ENCODE measurements at places on chromosomes 1 and 21.

- H3K27ac ChIP-seq = no peak overlapping the region
- H3K27me3 ChIP-seq = no peaks in the 10 kb centered on the region
- no peak overlapping the region for H3K4me3 ChIP-seq
- no peak for DNase-seq
These were observed 4.5 kb downstream of the TRAF5 start for GRCh38 chr1:211331011-211331709.

GRCh38 chr1:225848030-225848955, 33.9 kb downstream of the TMEM63A start:
- no peaks in the 10 kb centered on the region for H3K27me3 ChIP-seq
- DNase-seq = no peak
- H3K4me3 ChIP-seq = no peak overlapping the region

DNA sequence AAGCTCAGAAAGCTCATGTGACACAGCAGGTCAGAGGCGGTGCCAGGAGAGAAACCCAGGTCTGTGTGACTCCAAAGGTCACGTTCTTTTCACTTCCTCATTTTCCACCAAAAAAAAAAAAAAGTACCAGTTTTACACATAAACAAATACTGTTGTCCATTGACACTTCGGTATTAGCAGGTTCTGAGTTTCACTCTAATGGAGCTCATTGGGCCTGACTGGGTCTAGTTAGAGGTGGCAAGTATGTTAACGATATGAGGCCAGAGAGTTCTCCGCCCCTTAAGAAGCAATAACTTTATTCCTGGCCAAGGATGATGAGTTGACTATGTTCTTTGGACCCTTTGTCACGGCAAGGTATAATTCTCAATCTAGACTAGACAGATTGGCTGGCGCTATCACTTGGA, 30.0 kb upstream of the SDE2 start:
- H3K4me3 ChIP-seq = no peak overlapping the region
- H3K36me3 ChIP-seq = no peaks in the 10 kb centered on the region
- H3K27ac ChIP-seq = no peak overlapping the region
- H3K27me3 ChIP-seq = no peaks in the 10 kb centered on the region
- DNase-seq = no peak

DNA sequence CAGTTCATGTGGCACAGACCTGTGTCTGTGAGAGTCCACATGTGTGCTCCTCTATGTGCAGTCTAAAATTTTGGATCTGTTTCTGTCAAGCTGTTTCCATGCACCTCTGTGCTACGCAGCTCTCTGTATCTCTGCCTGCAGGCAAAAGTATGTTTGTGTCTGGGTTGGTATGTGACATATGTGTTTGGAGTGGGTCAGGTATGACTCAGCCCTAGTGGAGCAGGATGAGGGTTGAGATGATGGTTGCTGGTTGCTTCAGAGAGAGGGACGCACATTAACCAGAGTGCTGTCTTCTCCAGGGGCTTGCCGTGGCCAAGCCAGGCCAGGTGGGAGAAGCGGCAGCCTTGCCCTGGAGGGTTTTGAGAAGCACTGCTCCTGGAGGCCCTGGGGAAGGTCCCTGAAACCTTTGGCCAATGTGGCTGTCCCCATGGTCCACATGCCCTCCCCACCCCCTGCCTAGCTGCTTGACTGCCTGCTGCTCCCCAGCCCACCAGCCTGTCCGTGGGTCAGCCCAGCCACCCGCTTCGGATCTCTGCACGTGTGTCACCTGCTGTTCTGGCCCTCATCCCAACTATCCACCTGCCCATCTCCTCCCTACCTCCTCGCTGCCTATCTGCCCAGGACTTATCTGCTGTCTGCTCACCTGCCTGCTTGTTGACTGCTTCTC, 4.1 kb upstream of the EVA1B start:
- no peaks in the 10 kb centered on the region for H3K36me3 ChIP-seq
- H3K27me3 ChIP-seq = no peaks in the 10 kb centered on the region
- no peak overlapping the region for H3K27ac ChIP-seq
- H3K4me1 ChIP-seq = no peaks in the 10 kb centered on the region

GRCh38 chr1:244792188-244792850, 43.1 kb upstream of the COX20 start:
- no peaks in the 10 kb centered on the region for H3K4me1 ChIP-seq
- no peaks in the 10 kb centered on the region for H3K36me3 ChIP-seq
- no peaks in the 10 kb centered on the region for H3K27me3 ChIP-seq

DNA sequence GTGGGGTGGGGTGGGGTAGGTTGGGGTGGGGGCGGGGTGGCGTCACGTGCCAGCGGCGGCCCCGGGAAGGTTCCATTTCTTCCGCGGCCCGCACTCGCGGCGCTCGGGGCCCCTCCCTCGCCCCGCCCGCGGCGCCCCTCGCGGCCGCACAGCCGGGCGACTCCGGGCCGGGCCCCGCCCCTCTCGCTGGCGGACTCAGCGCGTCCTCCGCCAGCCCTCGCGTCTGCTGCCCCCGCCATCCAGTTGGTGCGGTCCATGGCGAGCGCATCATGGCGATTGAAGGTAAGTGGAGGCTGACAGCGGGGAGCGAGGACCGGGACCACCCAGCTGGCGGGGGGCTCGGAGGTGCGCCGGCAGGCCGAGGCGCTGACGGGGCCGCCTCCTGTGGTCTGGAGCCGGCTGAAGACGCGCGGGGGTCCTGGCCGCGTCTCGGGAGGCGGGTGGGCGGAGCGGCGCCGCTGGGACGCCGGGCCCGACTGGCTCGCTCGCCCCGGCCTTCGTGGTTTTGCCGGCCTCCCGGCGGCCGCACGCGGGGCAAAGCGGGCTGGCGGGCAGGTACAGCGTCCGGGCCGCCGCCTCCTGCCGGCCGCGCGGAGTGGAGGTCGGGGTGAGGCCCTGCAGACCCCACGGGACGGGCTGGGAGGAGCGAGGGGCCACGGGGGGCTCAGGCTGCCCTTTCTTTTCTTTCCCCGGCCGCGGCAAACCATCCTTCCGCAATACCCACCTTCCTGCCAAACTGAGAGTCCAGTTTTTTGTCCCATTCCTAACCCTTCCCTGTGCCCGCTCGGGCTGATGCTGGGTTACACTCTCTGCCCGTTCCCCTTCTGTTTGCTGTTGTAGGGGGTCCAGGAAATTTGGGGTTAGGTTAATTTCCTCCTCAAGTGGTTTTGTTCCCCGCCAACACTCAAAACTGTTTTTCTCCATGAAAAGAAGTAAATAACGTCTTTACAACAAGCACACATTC, at the start of gene SYT14:
TSS of gene SYT14 (plus strand) at position 222 of the 964 bp plus-strand sequence. CDS start at position 270, 48 bp downstream.
- peaks cover 6% of the 10 kb centered on the region for H3K27me3 ChIP-seq
- peak; percentile 30 for DNase-seq
- H3K4me3 ChIP-seq = peak within 1 kb of the TSS; percentile 39
- H3K36me3 ChIP-seq = no peaks in the 10 kb centered on the region

DNA sequence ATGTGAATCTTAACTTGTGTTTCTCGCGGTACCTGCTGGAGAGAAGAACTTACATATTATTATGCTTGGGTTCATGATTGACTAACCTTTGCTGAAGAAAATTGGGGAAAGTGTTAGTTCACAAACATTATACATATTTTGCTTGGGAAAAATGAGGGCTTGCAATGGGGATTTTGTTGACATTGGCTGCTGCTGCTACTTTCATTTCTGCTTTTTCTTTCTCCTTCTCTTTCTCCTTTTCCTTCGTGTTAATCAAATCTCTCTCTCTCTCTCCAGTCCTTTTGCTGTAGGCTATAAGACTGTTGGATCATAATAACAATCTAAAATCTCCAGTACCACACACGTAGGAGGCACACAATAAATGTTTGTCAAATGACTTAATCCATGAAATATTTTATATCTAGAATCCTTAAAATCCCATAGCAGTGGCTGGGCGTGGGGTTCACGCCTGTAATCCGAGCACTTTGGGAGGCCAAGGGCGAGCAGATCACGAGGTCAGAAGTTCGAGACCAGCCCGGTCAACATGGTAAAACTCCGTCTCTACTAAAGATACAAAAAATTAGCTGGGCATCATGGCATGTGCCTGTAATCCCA, 23.0 kb downstream of the IRF2BP2 start:
- H3K27me3 ChIP-seq = no peaks in the 10 kb centered on the region
- H3K4me3 ChIP-seq = no peak overlapping the region
- peaks cover 9% of the 10 kb centered on the region for H3K4me1 ChIP-seq
- no peak overlapping the region for H3K27ac ChIP-seq
- H3K36me3 ChIP-seq = no peaks in the 10 kb centered on the region

Data from RWPE2 (cell line).